Activated CD4-positive, CD25-positive, alpha-beta regulatory T cell (primary cell): ENCODE measurements at places on chromosomes 4 and X.

DNA sequence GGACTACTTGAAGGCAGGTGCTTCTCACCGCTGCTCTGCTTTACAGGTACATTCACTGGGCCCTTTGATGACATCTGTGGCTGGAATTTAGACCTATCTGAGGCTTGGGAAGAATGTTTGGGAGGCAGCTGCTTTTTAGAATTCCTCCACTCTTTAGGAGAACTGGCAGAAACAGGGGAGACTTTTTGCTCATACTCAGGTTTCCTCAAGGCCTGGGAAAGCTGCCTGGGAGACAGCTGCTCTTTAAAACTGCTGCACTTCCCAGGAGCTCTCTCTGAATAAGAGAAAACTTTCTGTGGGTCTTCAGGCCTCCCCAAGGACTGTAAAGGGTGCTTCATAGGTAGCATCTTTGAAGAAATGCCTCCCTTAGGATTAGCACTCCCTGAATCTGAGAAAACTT lies 14.3 kb downstream of the CT47C1 start:
- no peak for DNase-seq

- no peak for DNase-seq
These were observed 209.7 kb downstream of the SPRY1 start for GRCh38 chr4:123606336-123606735.

DNA sequence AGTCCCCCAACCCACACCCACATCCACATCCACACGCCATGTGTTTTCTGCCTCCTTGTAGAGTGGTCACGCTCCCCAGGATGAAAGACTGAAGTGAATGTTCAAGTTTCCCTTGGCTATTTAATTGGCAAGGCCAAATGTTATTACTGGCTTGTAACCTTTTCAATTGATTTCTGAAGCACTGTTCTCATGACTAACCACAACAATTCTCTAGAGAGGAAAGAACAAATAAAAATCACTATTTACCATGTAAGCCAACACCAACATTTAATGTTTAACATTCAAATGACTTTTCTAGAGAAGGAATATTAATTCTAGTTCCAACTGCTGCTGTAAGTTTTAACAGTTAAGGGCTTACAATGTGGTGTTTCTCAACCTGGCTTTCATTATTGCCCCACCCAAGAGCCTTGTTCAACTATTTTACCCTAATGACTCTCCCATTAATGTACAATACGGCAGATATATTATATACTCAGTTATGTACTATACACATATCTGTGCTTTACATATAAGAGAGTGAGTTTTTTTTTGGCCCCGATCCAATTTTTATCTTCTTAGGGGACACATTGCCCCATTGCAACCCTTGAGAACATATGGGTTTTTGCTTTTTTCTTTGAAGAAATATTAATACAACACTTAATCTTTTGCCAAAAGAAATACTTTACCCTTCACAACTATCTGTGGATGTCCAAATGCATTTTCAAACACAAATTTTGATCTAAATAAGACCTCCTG lies 46.5 kb downstream of the RELL1 start:
- DNase-seq: no peak

- DNase-seq: no peak
These were observed 187.1 kb downstream of the SHROOM3 start for GRCh38 chr4:76622126-76622525.

- no peak for DNase-seq
These were observed 47.5 kb upstream of the IGFBP7 start for GRCh38 chr4:57157596-57158137.

DNA sequence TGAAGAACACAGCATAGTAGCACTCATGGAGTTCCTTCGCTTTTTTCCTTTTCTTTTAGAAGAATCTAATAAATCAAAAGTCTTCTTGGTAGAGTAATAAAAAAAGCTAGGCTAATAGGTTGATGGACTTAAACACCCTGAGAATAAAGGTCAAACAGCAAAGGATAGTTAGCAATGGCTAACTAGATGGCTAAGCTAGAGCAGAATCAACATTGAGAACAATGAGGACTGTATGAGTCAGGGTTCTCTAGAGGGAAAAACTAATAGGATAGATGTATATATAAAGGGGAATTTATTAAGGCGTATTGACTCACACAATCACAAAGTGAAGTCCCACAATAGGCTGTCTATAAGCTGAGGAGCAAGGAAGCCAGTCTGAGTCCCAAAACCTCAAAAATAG lies 550.9 kb downstream of the GLUD2 start:
- DNase-seq: no peak

DNA sequence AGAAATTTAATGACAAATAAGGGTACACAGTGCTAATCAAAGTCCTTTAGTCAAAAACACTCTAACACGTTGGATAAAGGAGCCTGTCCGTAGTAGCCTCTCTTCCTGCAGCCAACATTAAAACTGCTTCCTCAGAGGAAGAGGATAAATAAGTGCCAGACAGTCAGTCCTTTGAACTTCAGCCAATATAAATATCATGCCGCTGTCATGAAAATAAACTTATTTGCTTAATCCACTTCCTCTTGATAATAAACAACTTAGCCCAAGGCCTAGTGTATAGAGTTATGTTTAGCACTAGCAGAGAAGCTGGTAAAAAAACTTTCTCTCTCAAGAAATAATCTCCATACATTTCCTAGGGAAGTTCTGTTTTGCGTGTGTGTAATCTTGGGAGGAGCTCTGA lies 196.7 kb downstream of the HS3ST1 start:
- DNase-seq: no peak

DNA sequence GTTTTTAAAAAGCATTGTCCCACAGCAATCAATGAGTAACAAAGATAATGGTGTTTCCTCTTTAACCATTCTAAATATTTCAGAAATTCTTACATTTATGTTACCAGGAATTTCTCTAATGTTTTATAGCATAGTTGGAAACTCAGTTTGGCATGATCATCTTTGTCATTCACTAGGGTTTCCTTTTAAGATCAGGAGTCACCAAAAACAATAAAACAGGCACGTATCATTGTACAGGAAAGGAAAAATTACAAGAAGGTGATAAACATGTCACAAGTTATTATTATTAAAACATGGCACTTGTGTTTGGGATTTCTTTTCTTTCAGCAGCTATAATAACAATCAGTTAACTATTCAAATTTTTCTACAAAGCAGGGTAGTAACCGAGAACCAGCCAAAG lies 84.0 kb downstream of the SLC10A7 start:
- DNase-seq: no peak

DNA sequence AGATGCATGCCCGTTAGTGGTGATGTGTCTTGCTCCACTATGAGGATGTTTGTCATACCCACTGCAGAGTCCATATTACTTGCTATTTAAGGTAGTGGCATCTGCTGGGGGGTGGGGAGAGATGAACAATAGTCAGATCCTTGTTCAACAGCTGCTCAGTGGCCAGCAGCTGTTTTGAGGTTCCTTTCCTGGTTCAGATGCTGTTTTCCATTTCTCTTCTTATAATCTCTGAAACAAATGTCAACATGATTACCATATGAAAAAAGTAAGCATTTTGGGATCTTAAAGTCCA lies 1567.9 kb upstream of the TENM3 start:
- no peak for DNase-seq

DNA sequence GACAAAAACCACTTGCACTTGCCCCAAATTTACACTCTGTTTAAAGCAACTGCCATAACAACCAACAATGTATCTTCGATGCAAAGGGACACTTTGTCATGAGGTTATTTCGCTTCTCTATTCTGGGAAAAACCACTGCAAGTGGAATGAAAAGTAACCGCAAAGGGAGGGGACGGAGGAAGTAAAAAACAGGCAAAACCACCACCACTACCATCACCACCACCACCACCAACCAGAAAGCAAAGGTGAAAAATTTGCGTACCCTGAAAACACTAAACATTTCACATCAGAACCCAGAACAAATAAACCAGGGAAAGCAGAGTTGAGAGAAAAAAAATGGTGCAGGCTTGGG lies 1.2 kb upstream of the N4BP2 start:
- DNase-seq: no peak

- DNase-seq: no peak
These were observed 30.0 kb downstream of the PAPSS1 start for GRCh38 chr4:107689912-107690587.

DNA sequence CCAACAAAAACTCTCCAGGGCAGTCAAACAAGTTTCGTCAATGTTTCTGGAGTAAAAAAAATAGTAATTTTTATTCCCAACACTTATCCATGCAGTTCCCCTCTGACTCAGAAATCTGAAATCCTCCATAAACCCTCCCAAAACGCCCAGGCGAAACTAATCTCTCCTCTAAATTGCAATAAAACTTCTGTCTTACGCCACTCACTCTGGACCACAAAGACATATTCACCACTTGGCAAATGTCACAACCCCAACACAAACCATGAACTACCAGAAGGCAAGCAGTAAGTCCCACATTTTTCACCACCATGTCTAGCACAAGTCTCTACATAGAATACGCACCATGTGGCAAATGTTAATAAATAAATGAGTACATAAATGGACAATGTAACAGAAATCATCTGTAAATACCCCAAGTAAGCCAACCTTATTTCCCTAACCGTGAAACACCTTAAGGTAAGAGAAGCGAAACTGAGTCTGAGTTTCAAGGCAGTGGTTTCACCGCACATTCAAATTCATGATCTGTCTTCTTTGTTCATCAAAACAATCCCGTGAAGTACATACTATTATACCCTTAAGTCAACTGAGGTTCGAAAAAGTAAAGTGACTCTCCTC lies 1.6 kb downstream of the PAPSS1 start:
- no peak for DNase-seq

- DNase-seq: no peak
These were observed 430.0 kb downstream of the INPP4B start for GRCh38 chr4:142416121-142416520.

- no peak for DNase-seq
These were observed 17.9 kb downstream of the REELD1 start for GRCh38 chr4:146232131-146232722.

- no peak for DNase-seq
These were observed 229.9 kb upstream of the CPEB2 start for GRCh38 chr4:14772388-14772787.

- DNase-seq: no peak
These were observed 6.7 kb upstream of the WAS start for GRCh38 chrX:48676893-48677270.

DNA sequence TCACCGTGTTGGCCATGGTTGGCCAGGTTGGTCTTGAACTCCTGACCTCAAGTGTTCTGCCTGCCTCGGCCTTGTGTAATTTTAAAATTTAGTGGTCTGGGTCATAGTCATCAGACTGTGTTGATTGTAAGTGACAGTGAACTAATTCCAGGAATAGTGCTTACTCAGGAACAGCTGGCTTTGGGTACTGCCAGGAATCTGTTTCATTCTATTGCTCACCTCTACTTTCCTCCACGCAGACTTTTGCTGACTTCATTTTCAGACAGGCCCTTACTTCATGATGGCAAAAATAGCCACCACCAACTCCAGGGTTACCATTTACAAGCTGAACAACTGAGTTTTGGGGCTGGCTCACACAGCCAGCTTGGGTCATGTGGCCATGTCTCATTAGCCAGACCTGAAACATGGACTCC lies 54.6 kb downstream of the FNIP2 start:
- DNase-seq: no peak

DNA sequence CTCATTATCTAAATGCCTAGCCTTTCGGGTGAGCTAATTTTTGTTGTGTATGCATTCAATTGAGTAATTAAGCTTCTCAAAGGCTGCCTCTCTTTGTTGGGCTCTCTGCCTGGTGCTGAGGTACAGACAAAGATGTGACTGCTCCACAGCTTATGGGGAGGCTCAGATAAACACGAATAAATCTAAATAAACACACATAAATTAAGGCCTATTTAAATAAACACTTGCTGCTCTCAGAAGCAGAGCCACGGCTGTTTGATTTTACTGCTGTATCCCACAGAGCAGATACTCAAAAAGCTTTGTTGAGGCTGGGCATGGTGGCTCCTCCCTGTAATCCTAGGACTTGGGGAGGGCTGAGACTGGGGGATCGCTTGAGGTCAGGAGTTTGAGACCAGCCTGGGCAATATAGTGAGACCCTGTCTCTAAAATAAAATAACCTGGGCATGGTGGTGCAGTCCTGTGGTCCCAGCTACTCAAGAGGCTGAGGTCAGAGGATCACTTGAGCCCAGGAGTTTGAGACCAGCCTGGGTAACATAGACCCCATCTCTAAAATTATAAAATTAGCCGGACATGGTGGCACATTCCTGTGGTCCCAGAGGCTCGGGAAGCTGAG lies 8.4 kb upstream of the CD99 start:
- DNase-seq: no peak

GRCh38 chrX:45267007-45267406 lies 66.3 kb upstream of the DIPK2B start:
- no peak for DNase-seq

GRCh38 chrX:103783971-103784370 lies 7.3 kb downstream of the PLP1 start:
- no peak for DNase-seq

- DNase-seq: no peak
These were observed 240.5 kb downstream of the GRIA3 start for GRCh38 chrX:123424546-123424945.

- no peak for DNase-seq
These were observed 49.6 kb downstream of the MAP7D2 start for GRCh38 chrX:20066968-20067708.

GRCh38 chrX:39504850-39505259 lies 592.9 kb downstream of the BCOR start:
- no peak for DNase-seq

DNA sequence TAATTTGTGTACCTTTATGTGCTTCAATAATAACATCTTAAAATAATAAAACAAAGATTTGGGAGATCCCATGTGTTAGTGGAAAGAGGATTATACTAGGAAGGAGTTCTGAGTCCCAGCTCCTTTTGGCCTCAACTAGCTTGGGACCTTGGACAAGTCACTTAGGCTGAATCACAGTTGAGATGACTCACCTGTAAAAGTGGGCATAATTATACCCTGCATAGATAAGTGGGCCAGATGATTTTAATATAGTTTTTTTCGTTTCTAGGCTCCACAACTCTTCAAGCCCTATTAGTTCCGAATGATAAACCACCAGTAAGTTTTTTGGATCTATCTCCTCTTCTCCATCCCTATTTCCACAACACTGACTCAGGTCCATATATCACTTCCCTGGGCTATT lies 131.8 kb downstream of the ENOX2 start:
- DNase-seq: no peak

DNA sequence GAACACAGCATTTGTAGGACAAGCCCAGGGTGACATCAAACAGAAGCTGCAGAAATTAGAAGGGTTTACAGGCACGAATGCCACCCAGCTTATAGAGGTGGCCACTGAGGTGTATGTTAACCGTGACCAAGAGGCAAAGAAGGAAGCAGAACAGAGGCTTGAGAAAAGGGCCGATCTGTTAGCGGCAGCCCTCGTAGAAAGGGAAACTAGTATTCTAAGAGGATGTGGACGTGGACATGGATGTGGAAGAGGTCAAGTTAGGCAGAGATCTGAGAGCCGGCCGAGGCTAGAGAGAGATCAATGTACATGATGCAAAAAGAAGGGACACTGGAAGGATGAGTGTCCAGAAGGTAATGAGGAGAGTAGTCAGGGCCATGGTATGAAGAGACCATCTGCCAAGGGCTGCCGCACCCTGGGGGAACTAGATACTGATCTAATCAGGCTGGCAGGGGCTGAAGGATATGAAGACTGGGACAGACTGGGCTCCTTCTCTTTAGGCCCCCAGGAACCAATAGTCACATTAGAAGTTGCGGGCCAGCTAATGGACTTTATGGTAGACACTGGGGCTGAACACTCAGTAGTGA lies 27.5 kb downstream of the LIAS start:
- DNase-seq: no peak
